ENCODE measurements at places on chromosomes 11 and 22.

DNA sequence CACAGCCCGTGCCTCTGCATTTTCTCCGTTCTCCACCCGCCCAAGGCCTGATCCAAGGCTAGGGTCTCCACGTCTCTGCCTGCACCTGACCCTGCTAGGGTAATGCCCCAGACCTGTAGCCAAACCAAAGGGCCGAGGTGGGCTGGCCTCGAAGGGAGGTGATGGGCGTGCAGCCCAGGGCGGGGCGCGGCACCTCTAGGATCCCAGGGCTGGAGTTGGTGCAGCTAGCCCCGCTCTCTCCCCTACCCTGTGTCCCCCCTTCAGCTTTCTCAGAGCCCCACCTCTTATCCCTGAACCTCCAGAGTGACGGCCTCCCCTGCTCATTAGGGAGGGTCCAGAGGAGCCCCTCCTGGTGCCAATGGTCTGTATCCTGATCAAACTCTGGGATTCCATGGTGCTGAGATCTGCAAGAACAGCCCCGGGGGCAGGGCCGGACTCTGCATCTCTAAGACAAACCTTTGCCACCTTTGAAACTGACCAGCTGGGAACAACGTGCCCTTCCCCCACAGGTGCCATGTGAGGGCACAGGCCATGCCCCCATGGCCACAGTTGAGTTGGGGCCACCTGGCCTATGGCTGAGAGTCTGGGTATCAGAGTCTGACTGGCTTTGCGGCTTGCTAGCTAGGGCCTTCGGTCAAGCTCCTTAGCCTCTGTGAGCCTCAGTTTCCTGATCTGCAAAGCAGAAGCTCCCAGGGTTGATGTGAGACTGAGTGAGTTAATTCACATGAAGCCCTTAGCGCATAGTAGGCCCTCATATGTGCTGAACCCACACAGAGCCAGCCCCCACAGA is 23.1 kb upstream of the CBX7 start:
- no peak for DNase-seq

DNA sequence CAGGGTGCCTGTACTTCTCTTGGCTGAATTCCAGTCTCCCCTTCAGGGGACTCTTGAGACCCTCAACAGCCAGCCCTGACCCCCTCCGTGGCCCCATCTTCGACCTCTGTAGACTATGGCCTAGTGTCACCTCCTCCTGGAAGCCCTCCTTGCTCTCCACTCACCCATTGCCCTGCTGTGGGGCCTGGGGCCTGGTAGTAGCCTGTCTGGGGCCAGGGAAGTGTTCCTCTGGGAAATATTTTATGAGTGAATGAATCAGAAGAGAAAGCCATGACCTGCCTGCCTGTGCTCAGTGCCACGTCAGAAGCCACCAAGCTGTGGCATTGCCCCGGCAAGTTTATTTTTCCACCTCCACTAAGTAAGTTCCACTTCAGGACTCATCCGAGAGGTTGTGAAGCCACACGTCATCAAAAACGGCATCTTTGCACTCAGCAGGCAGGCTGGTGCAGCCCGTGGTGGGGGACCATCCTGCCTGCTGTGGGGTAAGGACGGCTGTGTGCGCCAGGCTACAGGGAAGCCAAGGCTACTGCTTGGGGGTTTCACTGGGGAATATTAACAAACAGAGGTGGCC is 59.6 kb upstream of the PPARA start:
- no peak for DNase-seq

DNA sequence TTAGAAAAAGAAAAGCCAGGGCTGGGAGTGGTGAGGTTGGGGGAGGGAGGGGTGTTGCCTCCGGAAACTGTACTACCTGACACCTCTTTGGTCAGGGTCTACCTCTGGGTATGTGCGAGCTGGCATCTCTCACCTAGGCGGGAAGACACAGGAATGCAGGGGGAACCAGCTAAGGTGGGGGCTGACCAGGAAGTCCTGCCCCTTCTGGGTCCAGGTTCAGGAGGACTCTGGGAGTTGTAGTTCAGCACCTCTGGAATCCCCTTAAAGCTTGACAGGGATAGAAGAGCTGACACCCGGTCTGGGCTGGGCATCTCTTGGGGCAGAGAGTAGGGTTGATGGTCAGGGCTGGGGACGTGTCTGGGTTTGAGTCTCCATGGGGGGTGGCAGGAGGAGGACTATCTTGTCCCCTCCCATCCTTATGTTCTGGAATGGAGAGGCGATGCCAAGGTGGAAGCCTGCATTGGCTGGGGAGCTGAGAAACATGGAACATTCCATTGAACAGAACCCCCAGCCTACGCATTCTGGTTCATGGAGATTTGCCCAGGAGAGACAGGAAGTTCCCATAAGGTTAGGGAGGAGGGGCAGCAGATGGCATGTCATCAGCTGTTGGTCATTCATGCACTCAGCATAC is 2.1 kb upstream of the KIAA1671 start:
- no peak for DNase-seq

DNA sequence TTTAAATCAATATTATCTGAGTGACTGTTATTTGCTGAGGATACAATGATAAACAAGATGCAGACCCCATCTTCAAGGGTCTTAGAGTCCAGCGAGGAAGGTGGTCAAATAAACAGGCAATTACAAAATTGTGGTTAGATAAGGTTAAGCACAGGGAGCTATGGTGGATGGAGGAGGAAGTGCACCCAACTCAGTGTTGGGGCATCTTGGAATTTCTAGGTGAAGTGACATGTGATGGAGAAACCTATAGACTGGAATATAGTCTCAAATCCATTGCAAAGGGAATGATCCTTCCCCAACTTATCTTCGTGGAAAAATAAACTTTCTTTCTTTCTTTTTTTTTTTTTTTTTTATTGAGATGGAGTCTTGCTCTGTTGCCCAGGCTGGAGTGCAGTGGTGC is 3.4 kb upstream of the PTPRJ start:
- no peak for DNase-seq

- no peak for DNase-seq
These were observed 2.7 kb downstream of the CRYBB1 start for GRCh38 chr22:26615149-26615548.

GRCh38 chr22:29056472-29056871 is 5.2 kb downstream of the C22orf31 start:
- DNase-seq, result no peak

DNA sequence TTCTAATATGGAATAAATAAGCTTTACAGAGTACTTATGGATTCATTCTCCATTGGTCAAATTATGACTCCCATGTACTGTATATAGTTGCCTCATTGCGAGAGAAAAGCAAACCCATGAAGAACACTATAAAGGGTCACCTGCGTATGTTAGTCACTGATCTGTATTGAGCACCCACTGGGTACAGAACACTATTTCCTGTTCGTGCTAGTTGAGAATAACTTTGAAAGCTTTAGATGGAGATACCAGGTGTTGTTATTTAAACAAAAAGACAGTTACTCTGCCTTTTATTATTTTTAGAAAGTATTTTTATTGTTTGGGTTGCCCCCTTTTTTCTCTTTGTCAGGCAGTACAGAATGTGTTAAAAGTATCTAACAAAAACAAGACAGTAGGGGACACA is 79.9 kb downstream of the DEUP1 start:
- DNase-seq, result no peak

DNA sequence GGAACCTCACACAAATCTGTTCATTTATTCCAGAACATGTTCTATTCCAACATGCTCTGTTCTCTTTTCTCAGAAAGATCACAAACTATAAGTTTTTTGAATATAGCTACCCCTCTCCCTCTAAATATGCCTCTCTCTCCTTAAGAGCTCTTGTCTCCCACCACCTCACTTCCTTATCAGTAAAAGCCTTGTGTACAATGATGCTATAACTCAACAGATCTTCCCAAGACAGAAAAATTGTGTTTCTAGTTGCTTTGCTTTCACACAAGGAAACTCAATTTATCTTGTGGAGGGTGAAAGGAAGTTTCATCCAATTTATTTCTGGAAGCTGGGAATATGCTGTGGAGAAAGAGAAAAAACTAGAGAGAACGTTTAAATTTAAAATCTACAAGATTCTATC is 64.4 kb downstream of the FAM76B start:
- no peak for DNase-seq

DNA sequence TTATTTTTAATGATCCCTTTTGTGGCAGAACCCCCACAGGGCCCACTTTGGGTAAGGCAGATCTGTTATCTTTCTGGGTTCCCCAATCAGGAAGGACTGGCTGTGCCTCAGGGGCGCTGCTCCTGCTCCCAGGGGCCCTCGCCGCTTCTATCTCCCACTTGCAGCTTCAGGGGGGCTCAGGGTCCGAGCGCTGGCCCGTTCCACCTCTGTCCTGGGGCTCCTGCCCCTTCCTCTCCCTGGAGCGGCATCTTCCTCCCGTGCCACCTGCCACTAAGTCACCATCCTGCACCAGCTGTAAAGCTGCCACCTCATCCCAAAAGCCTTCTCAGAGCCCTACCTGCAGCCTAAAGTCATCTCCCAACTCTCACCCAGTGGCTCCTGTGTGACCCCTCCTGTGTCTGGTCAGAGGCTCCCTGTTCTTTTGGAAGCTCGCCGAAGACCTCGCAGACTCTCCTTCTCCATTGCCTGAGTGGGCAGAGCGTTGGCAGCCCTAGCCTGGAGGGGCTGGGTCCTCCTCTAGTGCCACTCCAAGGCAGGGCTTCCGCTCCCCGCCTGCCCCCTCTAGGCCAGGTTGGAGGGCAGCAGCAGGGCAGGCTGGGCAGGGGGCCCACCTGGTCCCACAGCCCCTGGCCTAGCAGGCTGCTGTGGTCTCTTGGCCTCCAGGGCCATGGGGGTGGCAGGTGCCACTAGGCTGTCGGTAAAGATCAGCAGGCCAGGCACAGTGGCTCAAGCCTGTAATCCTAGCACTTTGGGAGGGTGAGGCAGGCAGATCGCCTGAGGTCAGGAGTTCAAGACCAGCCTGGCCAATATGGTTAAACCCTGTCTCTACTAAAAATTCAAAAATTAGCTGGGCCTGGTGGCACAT is 106.7 kb downstream of the MORC2 start:
- DNase-seq, result no peak

- DNase-seq, result no peak
These were observed 32.4 kb upstream of the DBX1 start for GRCh38 chr11:20192641-20193040.

DNA sequence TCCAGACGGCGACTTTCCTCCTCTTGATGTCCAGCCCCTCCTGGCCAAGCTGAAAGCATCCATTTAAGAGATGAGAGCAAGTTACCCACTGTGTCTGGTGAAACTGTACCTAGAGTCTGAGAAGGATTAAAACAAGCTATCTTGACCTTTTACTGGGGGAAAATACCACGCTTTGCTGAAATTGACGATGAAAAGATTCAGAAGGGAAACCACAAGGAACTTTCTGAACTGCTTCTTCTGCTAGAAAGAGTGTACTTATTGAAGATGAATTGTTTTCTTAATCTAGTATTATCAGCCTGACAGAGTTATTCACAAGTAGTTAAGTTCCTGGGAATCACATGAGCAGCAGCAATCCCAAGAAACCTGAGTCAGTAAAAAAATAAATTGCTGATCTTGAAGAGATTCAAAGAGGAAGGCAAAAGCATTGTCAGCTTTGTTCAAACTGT is 13.1 kb upstream of the MS4A6A start:
- DNase-seq, result no peak

GRCh38 chr22:42473484-42474193 is 41.4 kb upstream of the NFAM1 start:
- DNase-seq, result no peak

GRCh38 chr22:49297286-49297870 is 530.3 kb downstream of the BRD1 start:
- no peak for DNase-seq

DNA sequence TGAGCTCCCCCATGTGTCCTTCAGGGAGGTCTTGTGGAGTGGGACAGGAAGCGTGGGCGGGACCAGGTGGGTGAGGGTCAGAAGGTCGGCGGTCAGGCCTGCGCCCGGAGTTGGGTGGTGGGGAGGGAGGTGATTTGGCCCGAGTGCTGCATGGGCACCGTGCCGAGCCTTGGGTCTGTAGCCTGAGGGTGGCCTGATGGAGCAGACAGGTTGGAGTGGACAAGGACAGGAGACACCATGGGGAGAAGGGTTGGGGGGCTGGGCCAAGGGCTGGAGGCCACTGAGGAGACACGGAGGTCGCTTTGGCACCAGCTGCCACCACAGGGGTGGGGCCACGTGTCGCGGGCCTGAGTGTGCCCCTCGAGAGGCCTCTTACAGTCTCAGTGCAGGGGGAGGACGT is 53.1 kb downstream of the AP2A2 start:
- no peak for DNase-seq
